Stimulated activated CD4-positive, alpha-beta T cell treated with anti-CD3 and anti-CD28 coated beads, TNF-alpha, amount 100 ng/mL, for 4 hours (primary cell): ENCODE measurements at places on chromosomes 2 and 18.

DNA sequence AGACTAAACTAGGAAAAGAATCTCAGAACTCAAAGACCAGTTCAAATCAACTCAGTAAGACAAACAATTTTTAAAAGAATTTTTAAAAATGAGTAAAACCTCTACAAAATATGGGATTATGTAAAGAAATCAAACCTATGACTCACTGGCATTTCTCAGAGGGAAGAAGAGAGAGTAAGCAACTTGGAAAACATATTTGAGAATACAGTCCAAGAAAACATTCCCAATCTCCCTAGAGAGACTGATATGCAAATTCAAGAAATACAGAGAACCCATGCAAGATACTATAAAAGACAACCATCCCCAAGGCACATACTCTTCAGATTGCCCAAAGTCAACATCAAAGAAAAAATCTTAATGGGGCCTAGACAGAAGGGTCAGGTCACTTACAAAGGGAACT, 162.7 kb downstream of the WDPCP start:
- DNase-seq = no peak

- DNase-seq = no peak
Measured at GRCh38 chr2:165057308-165057707, 102.0 kb upstream of the SLC38A11 start.

DNA sequence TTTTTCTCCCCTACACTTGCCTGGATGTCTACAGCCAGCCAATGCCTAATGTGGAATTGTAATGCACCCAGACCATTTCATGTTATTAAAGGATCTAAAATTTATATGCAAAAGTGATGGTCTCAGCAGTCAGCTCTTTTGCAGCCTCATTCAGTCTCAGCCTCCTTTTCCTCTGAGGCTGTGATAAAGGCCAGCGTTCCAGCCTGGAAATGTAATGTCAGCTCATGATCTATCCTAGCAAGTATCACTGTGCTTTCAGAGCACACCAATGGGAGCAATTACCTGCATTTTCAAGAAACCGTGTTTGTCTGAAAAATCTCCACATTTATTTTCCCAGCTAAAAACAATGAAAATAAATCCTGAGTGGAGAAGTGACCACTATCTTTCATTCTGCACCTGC, 274.6 kb downstream of the CDH20 start:
- no peak for DNase-seq

DNA sequence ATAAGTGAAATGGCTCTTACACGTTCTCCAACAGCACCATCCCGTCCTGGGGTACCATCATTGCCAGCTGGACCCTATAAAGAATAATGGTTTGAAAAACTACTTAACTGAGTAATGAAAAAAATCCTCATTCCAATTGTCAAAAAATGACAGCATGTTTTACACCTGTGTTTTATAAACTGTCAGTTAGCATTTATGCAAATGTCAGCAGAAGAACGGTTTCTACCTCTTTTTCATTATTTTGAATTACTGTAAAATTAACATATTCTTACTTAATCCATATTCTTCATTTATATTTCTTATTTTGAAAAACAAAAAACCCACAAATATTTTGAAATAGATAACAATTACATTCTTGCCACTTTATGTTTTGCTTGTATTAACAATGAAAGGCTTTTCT, 74.0 kb downstream of the COL3A1 start:
- DNase-seq = no peak

DNA sequence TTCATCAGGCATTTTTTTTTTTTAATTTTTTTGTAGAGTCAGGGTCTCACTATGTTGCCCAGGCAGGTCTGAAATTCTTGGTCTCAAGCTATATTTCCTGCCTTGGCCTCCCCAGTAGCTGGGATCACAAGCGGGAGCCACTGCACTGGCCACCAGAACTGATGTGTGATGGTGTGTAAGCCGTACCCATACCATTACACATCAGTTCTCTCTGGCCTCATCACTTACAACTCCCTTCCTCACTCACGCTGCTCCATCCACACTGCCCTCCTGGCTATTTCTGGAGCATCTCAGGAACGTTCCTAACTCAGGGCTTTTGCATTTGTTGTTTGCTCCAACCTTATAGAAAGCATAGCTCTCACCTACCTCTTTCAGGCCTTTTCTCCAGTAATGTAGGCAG, 834.5 kb upstream of the ID2 start:
- no peak for DNase-seq

GRCh38 chr2:7984693-7985353, 697.0 kb upstream of the ID2 start:
- DNase-seq = no peak

DNA sequence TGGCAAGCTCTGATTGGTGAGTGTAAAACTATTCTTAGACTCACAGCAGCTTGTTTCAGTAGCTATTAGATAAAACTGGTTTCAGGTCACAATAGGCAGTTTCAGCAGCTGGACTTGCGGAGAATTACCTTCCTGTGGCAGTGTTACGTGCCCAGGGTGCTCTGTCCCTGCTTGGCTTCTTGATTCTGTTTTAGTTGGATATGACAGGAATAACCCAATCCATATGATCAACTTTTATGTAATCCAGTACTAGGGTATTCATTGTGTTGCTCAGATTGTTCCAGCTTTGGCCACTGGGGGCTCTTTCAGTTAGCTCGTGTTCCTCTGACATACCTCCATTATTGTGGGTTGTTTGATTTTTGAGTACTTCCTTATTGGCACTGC, 43.1 kb downstream of the INPP4A start:
- no peak for DNase-seq

- DNase-seq = no peak
Measured at GRCh38 chr2:232586943-232587505, 36.5 kb downstream of the EIF4E2 start.
